Fibroblast of villous mesenchyme (primary cell): ENCODE measurements at places on chromosomes 5 and 9.
A peak's percentile ranks its signal among the peaks of the same experiment; 100 is the strongest.

DNA sequence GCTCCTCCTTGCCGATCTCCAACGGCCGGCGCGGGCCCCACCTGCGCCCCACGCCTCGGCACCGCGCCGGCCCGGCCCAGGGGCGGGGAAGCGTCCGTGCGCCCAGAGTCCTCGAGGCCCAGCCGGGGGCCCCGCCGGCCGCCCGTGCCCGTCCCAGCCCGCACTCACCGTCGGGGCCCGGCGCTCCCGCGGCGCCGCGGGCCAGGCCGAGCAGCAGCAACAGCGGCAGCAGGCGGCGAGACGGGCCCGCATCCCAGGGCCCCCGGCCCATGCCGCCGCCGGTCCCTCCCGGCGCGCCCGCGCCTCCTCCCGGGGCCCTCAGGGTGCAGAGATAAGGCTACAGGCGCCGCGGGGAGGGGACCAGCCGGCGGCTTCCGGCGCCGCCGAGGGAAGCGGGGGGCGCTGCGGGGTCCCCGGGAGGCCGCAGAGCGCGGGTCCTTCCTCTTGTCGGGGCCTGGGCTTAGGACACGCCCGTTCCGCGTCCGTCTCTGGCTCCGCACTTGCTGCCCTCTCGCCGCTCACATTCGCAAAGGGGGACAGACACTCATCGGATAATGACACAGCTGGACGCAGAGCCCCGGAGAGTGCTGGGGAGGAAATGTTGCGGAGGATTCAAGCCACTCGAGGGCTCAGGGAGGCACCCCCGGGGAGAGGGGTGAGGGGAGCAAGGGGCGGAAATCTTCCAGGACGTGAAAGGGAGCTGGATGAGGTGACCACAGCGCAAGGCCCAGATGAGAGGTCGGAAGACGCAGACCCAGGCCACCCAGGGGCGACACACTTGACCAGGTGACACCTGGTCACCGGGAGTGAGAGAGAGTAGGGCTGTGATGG lies at the start of gene SUSD1:
Gene SUSD1, minus strand, starts transcription at position 333 of the 831 bp plus-strand sequence. Its CDS starts 62 bp downstream, at position 271.
- peak; percentile 13 for DNase-seq

GRCh38 chr5:126911986-126912385 lies 118.4 kb downstream of the MARCHF3 start:
- no peak for DNase-seq

DNA sequence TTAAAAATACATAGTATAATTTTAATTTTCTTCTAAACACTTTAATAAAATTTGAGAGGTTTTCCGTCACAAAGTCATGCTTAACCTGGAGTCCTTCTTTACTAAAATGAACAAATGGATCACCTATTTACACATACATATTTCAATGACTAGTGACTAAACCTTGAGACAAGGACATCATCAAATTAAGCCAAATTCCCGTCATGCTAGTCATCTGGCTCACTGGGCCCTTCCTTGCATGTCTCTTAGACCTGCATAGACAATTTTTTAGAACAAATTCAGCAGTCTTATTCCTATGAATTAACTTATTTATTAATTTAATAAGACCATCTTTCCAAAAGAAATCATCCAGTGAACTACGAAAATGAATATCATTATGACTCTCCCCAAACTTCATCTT lies 26.6 kb downstream of the ERAP2 start:
- no peak for DNase-seq

GRCh38 chr9:114178756-114179450 lies 23.6 kb downstream of the COL27A1 start:
- no peak for DNase-seq

DNA sequence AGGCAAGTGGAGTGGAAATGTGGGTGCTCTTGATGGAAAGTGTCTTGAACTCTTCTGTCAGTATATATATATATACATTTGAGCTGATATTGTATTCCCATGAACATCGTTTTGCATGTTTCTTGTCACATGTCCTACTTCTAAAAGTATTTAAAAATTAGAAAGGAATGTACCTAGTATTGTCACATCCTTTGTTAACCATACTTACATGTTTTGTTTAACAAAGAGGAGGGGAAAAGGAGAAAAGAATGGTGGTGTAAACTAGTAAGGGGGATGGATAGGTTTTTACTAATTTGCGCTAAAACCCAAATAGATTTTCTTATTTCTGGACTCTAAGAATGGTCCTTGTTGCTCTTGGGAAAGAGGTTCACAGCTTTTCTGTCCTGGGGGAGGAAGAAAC lies 181.7 kb downstream of the GOLPH3 start:
- DNase-seq = no peak

- DNase-seq = no peak
Observed at GRCh38 chr9:73845539-73845938, 651.6 kb upstream of the RORB start.

GRCh38 chr5:136682986-136683385 lies 317.6 kb upstream of the TRPC7 start:
- no peak for DNase-seq

GRCh38 chr5:89213573-89213972 lies 330.6 kb upstream of the MEF2C start:
- DNase-seq = peak; percentile 35

DNA sequence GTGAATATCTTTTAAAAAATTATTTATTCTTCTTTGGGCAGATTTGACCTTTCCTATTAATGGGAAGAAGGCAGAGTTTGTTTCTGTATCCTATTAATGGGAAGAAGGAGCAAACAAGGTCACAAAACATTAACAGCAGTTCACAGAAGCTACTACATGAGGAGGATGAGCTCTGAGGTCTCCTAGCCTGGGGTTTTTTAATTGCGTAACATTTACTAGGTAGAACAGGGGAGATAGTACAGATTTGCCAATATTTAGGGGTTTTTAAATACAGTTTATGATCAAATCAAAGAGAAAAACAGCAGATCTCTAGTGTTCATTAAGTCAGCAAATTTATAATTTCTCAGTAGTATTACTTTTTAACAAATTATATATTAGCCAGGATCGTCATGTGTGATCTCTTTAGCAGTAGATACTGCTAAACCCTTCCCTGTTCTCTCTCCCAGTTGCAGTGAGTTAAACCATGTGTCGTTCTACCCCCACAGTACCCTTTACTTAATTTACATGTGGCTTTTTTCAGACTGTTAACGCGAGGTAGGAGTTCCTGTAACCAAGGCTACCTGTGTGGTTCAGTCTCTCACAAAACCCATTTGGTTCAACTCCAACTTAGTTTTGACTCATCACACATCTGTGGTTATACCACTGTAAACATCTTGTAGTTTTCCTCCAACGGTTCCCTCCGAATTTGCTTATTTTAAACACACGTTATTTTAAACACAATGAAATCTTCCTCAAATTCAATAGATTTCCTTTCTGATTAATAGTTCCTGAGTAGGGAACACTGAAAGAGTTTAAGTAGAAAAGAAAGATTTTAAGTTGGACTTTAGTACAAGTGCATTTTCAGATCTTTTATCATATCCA lies 13.3 kb downstream of the SLC25A46 start:
- peak; percentile 58 for DNase-seq

GRCh38 chr9:91067306-91067860 lies 265.8 kb downstream of the SYK start:
- DNase-seq = no peak

- peak; percentile 42 for DNase-seq
Observed at GRCh38 chr9:4839470-4839912, 46.7 kb downstream of the RCL1 start.

GRCh38 chr5:7916171-7916804 lies 47.3 kb downstream of the MTRR start:
- DNase-seq = peak; percentile 6

- DNase-seq = no peak
Observed at GRCh38 chr5:103391659-103392058, 133.1 kb downstream of the MACIR start.

DNA sequence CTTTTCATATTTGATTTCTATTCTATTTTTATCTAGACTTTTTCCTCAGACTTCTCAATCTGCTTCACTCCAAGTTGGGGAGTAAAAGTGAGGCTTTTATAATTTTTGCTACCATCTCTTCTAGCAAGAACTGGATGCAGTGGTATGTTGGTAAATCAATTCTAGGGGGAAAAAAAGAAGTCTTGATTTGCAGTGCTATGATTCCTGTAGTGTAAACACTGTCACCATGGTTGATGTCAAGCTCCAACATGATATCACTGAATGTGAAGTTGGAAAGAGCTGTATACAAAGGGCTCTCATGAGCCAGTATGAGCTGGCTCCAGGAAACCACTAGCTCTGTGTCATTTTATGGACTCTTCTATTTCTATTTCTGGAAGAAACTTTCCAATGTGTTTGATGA lies 439.2 kb downstream of the NTRK2 start:
- DNase-seq = no peak

DNA sequence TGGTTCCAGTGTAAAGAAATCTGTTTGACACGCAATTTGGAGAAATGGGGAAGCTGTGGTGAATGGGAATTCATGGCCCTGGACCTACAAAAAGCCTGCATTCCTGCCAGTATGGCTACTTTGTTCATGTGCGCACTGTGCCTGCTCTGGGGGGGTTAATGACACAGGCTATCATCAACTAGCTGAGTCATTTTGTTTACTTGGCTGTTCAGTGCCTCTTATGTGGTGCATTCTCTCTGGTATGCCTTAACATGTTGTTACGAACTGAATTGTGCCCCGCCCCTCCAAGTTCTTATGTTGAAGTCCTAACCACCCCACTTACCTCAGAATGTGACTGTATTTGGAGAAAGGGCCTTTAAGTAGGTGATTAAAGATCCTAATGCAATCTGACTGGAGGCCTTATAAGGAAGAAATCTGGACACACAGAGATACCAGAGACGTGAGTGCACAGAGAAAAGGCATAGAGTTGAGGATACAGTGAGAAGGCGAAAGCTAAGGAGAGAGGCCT lies 20.4 kb upstream of the UBAP1 start:
- peak; percentile 92 for DNase-seq

GRCh38 chr5:72619251-72619650 lies 112.0 kb upstream of the ZNF366 start:
- DNase-seq = no peak

- no peak for DNase-seq
Observed at GRCh38 chr5:65192331-65192730, 289.4 kb downstream of the ADAMTS6 start.

- DNase-seq = peak; percentile 82
Observed at GRCh38 chr5:147530530-147531389, 20.9 kb upstream of the DPYSL3 start.

- DNase-seq = no peak
Observed at GRCh38 chr9:82191082-82191770, 202.7 kb downstream of the SPATA31D1 start.

DNA sequence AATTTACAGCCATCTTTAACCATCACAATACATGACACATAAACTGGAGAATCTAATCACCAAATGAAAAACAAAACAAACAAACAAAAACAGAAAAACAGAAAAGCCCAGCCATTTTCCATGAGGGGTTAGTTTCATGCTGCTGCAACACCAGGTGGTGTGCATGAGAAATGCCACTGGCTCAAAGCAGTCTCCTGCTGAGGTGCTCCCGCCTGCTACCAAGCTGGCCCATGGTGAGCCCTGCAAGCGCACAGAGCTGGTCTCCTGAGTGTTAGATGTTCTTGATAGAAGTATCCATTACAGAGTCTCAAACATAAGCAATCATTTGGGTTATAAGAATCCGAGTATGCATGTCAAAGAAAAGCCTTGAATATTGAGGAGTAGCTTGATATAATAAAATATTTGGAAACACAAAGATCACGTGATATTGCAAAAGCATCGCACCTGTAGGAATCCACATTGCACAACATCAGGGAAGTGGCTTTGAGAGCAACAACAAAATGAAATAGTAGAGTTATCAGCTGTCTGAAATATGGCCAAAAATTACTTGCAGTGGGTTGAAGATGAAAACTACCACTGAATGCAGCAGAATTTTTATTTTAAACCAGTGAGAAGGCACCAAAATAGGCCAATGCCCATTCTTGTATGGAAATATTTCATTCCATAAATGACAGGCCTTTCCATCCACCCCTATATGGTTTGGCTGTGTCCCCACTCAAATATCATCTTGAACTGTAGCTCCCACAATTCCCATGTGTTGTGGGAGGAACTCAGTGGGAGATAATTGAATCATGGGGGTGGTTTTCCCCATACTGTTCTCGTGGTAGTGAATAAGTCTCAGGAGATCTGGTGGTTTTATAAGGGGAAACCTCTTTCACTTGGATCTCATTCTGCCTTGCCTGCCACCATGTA lies 194.8 kb downstream of the SYK start:
- DNase-seq = no peak

DNA sequence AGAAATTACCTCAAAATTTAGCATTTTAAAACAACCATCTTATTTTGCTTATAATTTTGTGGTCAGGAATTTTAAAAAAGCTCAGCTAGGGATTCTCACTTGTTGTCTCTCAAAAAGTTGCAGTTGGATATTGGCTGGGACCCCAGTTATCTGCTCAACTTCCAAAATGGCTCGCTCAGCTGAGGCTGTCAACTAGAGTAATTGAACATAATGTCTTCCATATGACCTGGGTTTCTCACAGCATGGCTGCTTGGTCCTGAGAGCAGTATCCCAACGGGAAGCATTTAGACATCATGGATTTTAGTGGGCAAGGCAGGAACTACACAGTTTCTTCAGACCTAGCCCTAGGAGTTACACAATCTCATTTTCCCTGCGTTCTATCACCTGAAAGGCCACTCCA lies 63.6 kb upstream of the SPEF2 start:
- DNase-seq = no peak

DNA sequence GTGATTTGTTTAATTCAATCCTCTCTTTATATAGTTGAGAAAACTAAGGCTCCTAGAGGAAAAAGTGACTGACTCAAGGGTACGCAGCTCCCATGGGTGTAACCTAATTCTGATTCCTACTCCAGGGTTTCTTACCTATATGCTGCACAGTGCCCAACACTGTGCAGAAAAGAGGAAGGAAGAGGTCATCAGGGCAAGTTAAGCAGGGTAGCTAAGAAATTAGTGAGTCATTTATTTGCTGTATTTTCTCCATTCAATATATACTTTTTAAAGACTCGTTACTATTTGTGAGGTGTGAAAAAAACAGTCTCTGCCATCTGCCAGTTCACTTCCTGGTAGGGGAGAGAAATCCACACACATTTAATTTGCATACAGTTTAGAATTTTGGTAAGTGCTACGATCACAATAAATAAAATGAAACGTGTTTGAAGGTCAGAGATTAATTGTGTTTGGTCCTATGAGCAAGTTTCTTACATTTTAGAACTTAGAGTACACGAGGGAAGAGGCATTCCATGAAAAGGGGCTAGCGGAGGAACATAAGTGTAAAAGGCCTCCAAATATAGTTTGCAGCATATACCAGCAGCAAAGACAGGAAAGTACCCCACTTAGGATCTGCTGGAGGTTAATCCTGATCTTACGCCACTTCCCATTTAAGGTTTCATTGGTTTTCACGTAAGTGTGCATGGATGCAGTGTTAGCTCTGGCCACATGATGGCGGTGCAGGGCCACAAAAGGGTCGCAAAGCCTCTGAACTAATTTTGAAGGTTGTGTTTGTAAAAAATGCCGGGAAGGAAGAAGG lies 59.9 kb upstream of the TLR4 start:
- peak; percentile 71 for DNase-seq

DNA sequence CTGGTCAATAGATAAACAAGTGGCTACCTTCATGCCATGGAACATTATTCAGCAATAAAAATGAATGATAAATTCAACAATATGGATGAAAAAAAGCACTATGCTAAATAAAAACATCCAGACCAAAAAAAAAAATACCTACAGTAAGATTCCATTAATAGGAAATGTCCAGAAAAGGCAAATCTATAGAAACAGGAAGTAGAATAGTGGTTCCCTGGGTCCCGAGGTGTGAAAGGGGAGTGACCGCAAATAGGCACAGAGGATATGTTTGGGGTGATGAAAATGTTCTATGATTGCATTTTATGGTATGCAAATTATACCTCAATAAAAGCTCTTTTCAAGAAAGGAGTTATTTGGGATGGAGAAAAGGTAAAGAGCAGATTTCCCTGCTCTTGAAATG lies 3.6 kb upstream of the GPR151 start:
- no peak for DNase-seq

- no peak for DNase-seq
Observed at GRCh38 chr9:68555437-68556150, 14.9 kb upstream of the TMEM252 start.

- no peak for DNase-seq
Observed at GRCh38 chr5:171189442-171189841, 119.6 kb upstream of the TLX3 start.
